Esophagus squamous epithelium (tissue), 5 donors: ENCODE measurements at places on chromosomes 16 and 17.

DNA sequence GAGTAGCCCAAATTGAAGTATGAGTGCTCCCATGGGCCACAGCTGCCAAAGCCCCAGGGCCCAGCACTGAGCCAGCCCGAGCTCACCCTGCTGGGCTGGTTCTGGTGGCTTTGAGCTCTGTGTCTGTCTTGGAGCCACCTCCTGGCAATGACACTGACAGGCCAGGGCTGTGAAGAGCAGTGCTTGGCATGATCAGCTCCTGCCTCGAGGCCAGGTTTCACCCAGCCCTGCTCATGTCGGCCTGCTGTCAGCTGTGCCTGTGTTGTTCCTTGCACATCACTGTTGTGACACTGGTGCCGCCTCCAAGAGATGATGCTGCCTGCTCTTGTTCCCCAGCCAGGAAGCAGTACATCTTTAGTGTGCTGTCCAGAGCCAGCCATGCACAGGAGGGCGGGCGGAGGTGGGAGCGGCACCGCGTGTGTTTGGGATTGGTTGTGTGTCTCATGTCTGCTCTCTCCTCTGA lies 26.0 kb downstream of the PLD6 start:
- no peak for DNase-seq
- peaks cover 53% of the 10 kb centered on the region for H3K36me3 ChIP-seq
- peak overlapping the region; percentile 1 for H3K27ac ChIP-seq

DNA sequence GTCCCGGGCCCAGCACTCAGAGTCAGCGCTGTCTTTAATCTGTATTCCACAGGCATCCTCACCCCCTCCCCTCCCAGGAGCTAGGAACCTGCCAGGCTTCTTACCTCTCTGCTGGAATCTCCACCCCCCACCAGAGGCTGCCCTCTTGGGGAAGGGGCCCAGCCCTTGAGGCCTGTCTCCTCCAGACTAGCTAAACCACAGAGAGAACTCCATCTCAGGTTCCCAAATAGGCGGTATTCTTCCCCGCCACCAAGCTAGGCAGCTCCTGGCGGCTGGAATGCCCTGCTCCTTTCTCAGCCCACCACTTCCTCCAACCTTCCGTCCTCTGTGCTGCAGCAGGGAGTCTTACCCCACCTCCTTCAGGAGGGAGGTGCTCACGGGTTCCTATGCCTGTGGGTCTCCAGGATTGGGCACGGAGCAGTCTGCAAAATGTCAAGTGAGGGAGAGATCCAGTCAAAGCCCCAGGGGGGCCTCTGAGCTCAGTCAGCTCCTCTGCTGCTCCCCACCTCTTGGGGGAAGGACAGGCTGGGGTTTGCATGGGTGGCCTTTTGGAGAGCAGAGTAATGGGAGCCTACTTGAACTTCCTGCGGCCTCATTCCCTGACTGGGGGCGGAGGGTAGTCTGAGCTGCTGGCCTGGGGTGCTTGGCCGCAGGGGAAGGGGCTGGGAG lies 55.7 kb downstream of the SREBF1 start:
- peak overlapping the region; percentile 54 for H3K4me3 ChIP-seq
- H3K4me1 ChIP-seq: peaks cover 87% of the 10 kb centered on the region
- H3K27ac ChIP-seq: peak overlapping the region; percentile 82
- DNase-seq: no peak
- H3K36me3 ChIP-seq: no peaks in the 10 kb centered on the region
- H3K27me3 ChIP-seq: no peaks in the 10 kb centered on the region

DNA sequence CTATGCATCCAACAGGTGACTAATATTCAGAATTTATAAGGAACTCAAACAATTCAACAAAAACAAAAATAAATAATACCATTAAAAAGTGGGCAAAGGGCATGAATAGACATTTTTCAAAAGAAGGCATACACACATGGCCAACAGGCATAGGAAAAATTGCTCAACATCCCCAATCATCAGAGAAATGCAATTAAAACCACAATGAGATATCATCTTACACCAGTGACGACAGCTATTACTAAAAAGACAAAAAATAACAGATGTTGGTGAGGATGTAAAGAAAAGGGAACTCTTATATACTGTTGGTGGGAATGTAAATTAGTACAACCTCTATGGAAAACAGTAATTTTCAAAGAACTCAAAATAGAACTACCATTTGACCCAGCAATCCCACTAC lies 250.4 kb upstream of the N4BP1 start:
- H3K4me3 ChIP-seq: no peak overlapping the region
- no peaks in the 10 kb centered on the region for H3K36me3 ChIP-seq

DNA sequence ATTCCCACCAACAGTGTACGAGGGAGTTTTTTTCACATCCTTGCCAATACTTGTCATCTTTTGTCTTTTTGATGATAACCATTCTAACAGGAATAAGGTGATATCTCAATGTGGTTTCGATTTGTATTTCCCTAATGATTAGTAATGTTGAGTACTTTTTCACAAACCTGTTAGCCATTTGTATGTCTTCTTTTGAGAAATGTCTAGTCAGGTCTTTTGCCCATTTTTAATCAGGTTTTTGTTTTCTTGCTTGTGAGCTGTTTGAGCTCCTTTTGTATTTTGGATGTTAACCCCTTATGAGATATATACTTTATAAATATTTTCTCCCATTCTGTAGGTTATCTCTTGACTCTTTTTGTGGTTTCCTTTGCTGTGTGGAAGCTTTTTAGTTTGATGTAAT lies 1.9 kb upstream of the KRTAP4-5 start:
- H3K36me3 ChIP-seq: no peaks in the 10 kb centered on the region
- no peak overlapping the region for H3K4me3 ChIP-seq

GRCh38 chr16:65644821-65645220 lies 523.0 kb upstream of the CDH11 start:
- no peak for DNase-seq
- no peaks in the 10 kb centered on the region for H3K27me3 ChIP-seq
- no peak overlapping the region for H3K4me3 ChIP-seq

DNA sequence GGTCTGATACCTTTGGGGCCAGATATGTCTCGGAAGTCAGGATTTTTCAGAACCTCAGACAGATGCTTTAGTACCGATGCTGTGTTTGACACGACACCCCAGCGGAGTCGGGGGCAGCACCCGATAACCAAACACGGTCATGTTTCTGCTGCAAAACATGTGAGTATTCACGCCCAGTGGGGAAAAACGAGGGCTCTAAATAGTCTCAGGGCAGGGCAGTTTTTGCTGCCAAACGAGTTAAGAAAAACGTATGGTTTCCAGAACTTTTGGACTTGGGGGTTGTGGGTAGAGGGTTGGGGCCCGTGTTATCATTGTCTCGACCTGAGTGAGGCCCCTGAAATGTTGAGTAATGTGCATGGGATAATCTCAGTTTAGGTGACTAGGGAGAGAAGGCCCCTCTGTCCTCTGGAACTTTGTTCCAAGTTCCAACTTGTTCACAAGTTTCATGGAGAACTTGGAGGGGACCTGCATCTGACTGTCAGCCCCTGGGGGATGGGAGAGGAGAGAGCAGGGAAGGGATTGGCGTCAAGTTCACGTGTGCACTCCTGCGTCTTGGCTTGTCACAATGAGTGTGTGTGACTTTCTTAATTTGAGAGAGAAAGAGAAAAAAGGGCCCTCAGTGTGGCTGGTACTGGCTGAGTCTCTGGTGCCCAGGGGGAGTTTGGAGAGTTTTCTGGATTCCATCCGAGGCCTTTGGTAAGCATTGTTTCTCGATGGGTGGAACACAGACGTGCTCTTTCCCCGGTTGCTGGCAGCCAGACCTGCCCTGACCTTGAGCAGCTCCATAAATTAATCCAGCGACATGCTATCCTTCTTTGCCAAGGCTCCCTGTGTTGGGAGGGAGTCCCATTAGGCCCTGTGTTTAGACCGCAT lies 83.9 kb upstream of the CIBAR2 start:
- H3K27me3 ChIP-seq: no peaks in the 10 kb centered on the region
- no peak for DNase-seq
- peak overlapping the region; percentile 19 for H3K27ac ChIP-seq
- H3K36me3 ChIP-seq: no peaks in the 10 kb centered on the region
- peaks cover 70% of the 10 kb centered on the region for H3K4me1 ChIP-seq

GRCh38 chr16:14193316-14193871 lies 122.3 kb downstream of the MRTFB start:
- H3K27ac ChIP-seq: peak overlapping the region; percentile 16
- H3K4me1 ChIP-seq: peaks cover 24% of the 10 kb centered on the region
- no peaks in the 10 kb centered on the region for H3K36me3 ChIP-seq
- no peaks in the 10 kb centered on the region for H3K27me3 ChIP-seq
- H3K4me3 ChIP-seq: peak overlapping the region; percentile 2

GRCh38 chr17:31378638-31379037 lies 12.8 kb upstream of the RAB11FIP4 start:
- no peak overlapping the region for H3K4me3 ChIP-seq
- DNase-seq: no peak
- H3K4me1 ChIP-seq: no peaks in the 10 kb centered on the region
- H3K36me3 ChIP-seq: no peaks in the 10 kb centered on the region

DNA sequence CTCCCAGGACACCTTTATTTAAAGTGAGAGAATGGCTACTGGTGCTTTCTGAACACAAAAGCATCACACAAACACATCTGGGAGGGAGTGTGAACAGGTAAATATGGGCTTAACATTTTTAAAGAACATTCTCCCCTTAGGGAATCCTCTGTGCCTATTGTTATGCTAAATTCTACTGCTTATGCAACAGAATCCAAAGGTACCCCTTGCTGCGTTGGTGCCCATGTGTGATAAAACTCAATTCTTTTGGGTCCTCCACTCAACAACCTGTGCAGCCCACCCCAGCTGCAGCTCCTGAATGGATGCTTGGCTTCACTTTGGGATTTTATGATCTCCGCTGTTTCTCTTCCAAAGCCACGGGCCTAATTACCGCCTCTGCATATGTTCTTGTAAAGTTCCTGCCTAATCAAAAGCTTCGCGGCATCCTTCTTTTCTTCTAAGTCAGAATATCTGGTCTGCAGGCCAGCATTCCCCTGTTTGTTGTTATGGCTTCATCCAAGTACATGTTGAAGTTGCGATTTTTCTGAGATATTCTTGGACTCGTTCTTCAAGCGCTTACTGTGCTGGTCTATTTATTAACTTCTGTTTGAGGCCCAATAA lies 23.9 kb downstream of the RHBDL3 start:
- H3K36me3 ChIP-seq: no peaks in the 10 kb centered on the region
- H3K4me1 ChIP-seq: no peaks in the 10 kb centered on the region
- H3K27me3 ChIP-seq: no peaks in the 10 kb centered on the region
